PC-3 (cell line): ENCODE measurements at places on chromosomes 12 and 14. TPM values are rescaled to one million over a fixed set of nuclear protein-coding genes. Genes with fewer than 3 reads are reported as not detected.
A peak's percentile ranks its signal among the peaks of the same experiment; 100 is the strongest.

The CCDC175 gene
- not detected in 2 replicates for total RNA-seq

The UTP20 gene
- total RNA-seq: 31.3 and 35.8 TPM in 2 replicates

- no peak for DNase-seq
Measured at GRCh38 chr12:117847371-117847770, 121.4 kb downstream of the KSR2 start.

The FBLN5 gene
- 0.17 and 0.58 TPM in 2 replicates for total RNA-seq

- no peak for DNase-seq
Measured at GRCh38 chr12:130879212-130879686, 7.4 kb downstream of the RAN start.

GRCh38 chr12:116389990-116390389 lies 112.5 kb upstream of the MED13L start:
- peak; percentile 100 for DNase-seq

GRCh38 chr12:122123051-122123760 lies 44.6 kb downstream of the MLXIP start:
- DNase-seq: peak; percentile 87

DNA sequence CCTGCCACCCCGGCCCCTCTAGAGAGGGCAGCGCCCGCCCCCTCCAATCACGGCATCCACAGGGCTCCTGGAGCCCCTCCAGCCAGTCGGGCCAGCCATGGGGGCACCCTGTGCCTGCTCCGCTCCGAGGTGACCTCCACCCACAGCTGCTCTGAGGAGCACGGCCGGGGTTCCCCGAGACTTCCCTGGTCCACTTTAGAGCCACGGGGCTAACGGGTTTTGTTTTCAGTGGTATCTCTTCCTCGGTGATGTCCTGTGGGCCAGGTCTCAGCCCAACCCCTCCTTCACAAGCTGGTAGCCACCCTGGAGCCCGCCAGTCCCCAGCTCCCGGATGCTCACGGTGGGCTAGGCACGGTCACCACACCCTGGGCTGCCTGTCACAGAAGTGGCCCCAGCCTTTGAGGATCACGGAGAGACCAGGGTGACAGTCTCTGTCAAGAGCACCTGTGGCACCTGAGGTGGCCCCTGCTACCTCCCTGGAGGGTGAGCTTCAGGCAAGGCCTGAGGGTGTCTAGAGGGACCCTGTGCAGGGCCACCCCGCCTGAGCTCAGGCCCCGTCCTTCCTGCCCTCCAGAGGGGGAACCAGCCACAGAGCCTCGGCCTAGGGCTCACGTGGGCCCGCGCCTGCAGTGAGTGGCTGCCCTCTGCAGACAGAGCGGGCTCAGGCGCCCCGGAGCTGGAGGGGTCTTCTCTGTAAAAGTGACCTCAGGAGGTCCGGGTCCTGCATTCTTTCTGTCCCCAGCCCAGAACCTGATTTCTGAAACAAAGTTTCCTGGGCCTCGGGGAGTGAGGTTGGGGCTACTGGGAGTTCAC lies 146.0 kb upstream of the C14orf180 start:
- DNase-seq: no peak

- no peak for DNase-seq
Measured at GRCh38 chr14:37851054-37851453, 255.6 kb downstream of the TTC6 start.

- peak; percentile 46 for DNase-seq
Measured at GRCh38 chr12:82672811-82673495, 13.8 kb upstream of the TMTC2 start.

DNA sequence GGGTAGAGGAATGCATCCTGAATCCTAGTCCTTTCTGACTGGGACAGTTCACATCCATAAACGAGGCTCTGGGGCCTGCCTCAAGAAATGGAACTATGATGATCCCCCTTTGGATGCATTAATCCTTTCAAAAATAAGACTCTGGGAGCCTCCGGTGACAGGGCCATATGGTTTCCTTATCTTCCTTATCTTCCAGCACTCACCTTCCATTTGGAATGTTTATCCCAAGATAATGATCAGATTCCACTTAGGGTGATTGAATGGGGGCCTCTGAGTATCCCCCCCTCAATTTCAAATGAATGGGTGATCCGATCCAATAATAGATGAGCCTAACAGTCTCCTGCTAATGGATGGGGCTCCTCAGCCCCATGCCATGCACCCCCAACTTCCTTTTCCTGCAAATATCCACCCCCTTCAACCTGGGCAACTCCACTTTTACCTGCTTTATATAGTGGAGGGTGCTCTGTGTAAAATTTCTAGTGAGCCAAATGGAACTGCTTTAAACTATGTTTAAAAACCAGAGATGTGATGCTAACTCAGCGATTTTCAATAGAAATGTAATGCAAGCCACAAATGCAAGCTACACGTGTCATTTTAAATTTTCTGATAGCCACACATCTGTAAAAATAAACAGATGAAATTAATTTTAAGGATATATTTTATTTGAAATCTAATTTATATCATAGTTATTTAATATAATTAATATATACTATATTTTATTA lies 157.8 kb downstream of the ZFP36L1 start:
- DNase-seq: no peak

DNA sequence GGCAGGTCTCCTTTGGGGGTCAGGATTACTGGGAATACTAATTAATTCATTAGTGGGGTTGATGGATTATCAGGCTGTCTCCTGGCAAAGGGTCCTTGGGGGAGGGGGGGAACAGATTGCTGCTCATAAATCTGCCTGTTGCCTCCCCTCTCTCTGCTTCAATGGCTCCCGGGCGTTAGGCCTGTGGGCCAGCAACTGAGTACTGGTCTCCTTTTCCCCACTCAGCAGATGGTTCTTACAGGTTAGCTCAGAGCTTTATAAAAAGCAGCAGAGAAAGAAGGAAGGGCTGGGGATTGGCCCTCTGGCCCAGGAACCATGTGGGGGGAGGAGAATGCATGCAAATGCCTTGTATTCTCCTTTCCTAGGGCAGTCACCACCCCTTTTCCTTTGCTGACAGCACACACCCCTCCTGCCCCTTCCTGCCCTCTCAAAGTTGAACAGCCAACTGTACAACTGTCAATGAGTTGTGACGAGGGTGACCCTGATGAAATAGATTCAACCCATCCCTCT lies 2.3 kb upstream of the NEUROD4 start:
- DNase-seq: no peak

The CEBPE gene
- total RNA-seq: not detected in 2 replicates

GRCh38 chr12:79006306-79006705 lies 141.7 kb downstream of the SYT1 start:
- peak; percentile 52 for DNase-seq

DNA sequence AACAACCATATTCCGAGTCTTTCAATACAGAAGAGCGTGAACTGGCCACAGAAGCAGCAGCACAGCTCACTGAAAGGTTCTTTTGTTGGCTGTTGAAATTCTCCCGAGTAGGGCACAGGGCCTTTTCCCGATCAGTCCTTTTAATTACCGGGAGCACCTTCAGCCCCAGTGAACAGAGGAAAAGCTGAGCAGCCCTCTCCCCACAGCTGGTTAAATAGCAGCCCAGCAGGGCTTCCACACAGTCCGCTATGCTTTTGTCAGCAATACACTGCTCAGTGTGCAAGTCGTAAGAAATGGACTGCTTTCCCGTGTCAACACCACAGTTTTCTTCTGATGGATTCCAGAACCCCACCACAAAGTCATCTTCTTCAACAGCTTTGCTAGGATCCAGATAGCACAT lies 61.3 kb downstream of the DICER1 start:
- DNase-seq: no peak

- no peak for DNase-seq
Measured at GRCh38 chr14:80310938-80311750, 99.8 kb upstream of the DIO2 start.

The E2F7 gene
- total RNA-seq: 17.2 and 19.0 TPM in 2 replicates

- no peak for DNase-seq
Measured at GRCh38 chr12:110971189-110971920, 51.0 kb upstream of the MYL2 start.

The RNU4-1 gene
- total RNA-seq: under 0.01 TPM in 2 replicates

DNA sequence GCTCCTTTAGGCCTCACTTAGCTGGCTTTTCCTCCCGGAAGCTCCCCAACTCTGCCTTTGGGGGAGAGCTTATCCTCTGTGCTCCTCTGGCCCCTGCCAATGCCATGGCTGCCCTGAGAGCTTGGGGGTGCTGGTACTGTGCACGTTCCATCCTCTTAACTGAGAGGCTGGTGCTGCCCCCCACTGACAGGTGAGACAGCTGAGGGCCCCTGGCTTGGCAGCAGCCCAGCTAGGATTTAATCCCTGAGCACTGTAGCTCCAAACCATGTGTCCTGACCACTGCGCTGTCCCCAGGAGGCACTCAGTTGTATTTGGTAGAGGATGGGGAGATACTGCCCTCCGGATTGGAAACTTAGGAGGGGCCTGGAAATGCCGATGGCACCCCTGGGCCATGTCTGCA lies 46.1 kb downstream of the UBE3B start:
- DNase-seq: no peak

The PPP4R4 gene
- 0.11 TPM in 1 of 2 replicates, not detected in the other for total RNA-seq

DNA sequence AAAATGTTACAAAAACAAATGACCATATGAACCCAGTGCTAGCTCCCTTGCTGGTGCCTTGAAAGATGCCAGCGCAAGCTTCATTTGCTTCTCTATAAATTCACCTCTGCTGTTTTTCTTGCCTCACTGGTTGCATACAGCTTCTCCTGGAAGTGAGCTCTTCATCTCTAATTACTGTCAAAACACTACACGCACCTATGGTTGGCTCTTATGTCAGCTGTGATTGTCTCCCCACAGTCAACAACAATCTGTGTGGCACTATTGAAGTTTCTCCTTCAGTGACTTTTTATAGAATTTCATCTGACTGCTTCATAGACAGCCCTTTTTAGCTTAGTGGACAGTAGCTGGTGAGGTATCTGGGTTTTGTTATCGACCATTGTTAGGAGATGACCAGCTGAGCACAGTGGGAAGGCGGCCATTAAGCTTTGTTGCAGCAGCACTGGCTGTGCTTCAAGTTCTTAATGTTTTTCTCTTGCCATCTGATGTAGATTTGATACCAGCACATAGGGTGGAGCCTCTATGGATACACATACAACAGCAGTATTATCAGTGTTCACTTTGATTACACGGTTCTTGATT lies 131.8 kb downstream of the KITLG start:
- DNase-seq: no peak

The WNT1 gene
- not detected in 2 replicates for total RNA-seq

DNA sequence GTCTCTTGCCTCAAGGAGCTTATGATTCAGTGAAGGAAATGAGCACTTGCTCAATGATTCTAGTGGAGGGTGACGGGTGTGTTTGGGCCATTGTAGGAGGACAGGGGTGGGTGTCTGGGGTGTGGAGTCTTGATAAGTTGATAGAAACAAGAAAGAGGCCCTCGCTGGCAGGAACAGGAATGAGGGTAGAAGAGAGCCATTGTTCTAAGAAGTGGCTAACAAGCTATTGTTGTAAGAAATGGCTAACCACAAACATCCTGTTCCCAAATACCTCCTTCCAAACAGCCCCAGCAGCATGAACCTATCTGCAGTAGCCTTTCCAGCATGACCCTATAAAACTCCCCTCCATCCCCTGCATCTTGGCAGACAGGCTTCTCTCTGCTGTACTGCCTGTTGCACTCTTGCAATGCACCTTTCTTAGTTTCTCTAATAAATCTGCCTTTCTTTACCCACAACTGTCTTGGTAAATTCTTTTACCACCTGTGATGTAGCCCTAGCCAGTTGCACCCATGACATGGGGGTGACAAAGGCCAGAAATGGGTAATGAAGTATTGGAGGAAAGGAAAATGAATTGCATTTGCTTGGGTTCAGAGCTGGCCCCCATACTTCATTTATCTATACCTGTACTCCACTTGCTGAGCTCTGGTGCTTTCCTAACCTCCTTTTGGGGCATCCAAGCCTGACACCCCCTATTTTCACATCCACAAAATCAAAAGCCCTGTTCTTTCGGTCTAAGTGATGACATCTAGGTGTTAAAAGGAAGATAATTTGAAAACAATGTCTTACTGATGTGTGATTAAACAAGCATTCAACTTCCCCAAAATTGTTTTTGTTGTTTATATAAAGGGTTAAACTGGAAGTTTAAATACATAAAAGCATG lies 389.1 kb downstream of the GRIN2B start:
- DNase-seq: no peak

- DNase-seq: peak; percentile 28
Measured at GRCh38 chr12:114678718-114679117, 5.3 kb downstream of the TBX3 start.

DNA sequence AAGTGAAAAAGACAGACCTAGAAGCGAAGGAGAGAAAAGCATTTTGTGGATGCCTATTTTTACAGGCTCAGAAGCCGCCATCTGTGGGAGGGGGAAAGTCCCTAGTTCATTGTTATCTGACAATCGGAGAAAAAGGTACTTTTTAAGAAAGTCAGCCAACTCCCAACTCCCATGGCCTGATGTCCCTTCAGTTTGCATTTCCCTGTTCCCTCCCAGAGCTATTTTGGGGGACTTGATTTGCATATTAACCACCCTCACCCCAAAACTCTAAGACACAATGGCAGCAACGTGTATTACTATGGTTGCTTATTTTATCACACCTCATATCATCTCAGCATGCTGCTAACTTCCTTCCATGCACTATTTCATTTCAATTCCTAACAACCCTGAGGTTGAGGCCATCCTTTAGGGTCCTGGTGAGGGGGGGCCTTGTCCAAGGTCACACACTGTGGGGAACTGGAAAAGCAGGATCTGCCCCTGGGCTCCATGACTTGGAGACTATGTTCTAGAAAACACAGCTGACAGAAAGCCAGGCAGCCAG lies 18.7 kb downstream of the HVCN1 start:
- DNase-seq: no peak

GRCh38 chr12:109664402-109664801 lies 49.2 kb upstream of the FAM222A start:
- no peak for DNase-seq

The POTEM gene
- total RNA-seq: 0.12 TPM in 1 of 2 replicates, not detected in the other

- no peak for DNase-seq
Measured at GRCh38 chr12:105801351-105801750, 337.4 kb downstream of the NUAK1 start.

GRCh38 chr14:25026476-25027137 lies 23.3 kb downstream of the STXBP6 start:
- DNase-seq: no peak

- no peak for DNase-seq
Measured at GRCh38 chr12:48008950-48009349, 4.7 kb upstream of the COL2A1 start.

GRCh38 chr12:80648881-80649280 lies 58.6 kb upstream of the MYF6 start:
- DNase-seq: peak; percentile 59
